ENCODE measurements at places on chromosomes 2 and 18.

- DNase-seq: no peak
Observed at GRCh38 chr2:204681412-204681811, 136.1 kb downstream of the PARD3B start.

- no peak for DNase-seq
Observed at GRCh38 chr2:41896186-41896846, 151.5 kb upstream of the PKDCC start.

DNA sequence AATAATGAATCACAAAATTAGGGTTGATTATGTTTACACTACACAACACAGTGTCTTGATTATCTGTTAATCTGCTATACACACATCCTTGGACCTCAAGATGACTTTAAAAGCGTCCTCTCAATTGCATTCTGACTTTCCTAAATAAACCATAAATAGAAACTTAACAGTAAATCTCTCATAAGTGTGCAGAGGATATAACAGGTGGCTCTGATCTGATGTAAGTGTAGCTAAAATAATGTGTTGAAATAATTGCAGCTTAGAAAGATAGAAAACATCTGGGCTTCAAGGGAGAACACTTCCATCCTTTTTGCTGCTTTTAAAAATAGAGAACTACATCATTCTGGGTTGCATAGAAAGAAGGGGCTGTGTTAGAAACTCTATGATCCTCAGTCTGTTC lies 78.4 kb upstream of the EFEMP1 start:
- DNase-seq: no peak

GRCh38 chr18:10319026-10319425 lies 135.4 kb upstream of the APCDD1 start:
- no peak for DNase-seq

DNA sequence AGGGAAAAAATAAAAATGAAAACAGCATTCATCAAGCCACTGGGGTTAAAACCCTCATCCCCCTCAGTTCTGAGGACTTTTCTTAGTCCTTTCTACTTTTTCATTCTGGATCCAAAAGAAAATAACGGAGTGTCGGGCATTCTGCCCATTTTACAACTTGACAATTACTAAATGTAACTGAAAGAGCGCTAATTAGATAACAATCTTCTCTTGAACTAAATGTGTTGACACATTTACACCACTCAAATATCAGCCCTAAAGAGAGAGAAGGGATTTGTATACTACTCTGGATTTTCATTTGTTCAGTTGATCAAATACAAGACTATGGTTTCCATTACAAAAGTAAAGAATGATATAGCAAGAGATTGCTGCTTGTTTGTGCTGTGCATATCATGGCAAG lies 27.5 kb downstream of the ABCA12 start:
- DNase-seq: no peak

GRCh38 chr2:25090801-25091200 lies 48.9 kb downstream of the EFR3B start:
- DNase-seq: no peak
